Epithelial cell of prostate (primary cell): ENCODE measurements at places on chromosomes 1 and 21.

DNA sequence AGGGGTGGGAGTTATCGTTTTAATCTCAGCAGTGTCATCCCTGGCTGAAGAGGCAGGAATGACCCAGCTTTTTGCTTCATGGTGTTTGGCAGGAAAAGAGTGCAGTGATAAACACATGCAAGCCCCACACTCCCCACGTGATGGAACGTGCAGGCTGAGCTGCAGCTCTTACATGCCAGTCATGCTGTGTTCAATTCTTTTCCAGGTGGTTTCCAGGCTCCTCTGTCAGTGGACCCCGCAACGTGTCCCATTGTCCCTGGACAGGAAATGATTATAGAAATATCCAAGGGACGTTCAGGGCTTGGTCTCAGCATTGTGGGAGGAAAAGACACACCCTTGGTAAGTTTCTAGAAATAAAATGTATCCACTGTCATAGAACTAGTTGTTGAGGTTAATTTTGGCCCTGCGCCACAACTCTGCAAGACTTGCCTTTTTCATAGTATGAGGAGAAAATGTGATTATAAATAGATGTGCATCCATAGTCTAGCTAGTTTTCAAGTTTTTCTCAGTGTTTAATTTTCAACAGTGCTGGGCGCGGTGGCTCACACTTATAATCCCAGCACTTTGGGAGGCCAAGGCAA lies 110.2 kb upstream of the L1TD1 start:
- DNase-seq = no peak

DNA sequence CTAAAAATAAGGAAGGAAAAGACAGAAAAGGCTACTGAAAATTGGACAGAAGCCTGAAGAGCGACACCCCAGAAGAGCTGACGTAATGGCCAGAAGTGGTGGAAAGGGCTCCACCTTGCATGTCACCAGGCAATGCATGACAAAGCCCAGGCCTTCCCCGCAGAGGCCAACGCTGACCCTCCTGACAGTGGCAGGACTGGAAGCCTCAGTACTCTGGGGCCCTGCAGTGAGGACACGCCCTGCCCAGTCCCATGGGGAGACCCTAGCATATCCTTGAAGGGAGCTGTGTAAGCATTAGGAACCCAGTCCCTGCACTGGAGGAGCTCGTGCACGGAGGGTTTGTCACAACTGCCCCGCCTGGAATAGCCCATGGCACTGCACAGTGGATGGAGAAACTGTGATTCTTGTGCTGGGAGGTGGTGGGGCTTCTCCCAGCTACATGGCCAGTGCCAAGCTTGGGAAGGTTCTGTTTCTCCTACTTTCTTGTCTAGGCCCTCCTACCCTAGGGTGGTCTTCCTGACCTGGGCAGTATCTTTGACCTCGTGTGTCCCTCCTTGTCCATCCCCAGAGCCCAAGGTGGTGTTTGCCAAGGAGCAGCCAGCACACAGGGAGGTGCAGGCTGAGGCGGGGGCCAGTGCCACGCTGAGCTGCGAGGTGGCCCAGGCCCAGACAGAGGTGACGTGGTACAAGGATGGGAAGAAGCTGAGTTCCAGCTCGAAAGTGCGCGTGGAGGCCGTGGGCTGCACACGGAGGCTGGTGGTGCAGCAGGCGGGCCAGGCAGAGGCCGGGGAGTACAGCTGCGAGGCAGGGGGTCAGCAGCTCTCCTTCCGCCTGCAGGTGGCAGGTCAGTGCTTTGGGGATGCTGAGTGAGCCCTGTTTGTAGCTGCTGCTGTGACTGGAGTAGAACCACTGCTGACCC lies 60.4 kb downstream of the OBSCN start:
- no peak for DNase-seq

GRCh38 chr21:31198575-31198974 lies 145.5 kb downstream of the TIAM1 start:
- no peak for DNase-seq

DNA sequence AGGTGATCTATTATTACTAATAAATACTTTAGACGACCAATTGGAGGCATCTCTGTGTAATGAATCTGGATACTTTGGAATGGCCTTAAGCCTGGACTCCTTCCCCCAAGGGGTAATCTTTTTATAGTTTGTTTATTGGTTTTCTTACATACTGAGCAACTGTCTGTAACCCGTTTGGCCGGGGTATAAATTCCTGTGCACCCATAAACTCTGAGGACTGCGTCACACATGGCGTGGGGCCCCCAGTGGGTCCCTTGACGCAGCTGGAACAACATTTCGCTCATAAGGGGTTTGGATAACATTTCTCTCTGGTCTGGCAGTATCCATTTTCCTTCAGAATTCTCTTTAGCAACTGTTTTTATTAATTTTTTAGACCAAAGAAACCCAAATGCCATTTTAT lies 26.5 kb downstream of the SCCPDH start:
- DNase-seq = no peak

GRCh38 chr1:175878775-175879174 lies 135.4 kb upstream of the TNR start:
- DNase-seq = no peak

GRCh38 chr1:9929431-9930385 lies 13.5 kb downstream of the LZIC start:
- DNase-seq = no peak

- no peak for DNase-seq
Measured at GRCh38 chr1:39905172-39905571, 3.5 kb upstream of the MYCL start.

- no peak for DNase-seq
Measured at GRCh38 chr1:15858069-15858670, 10.7 kb downstream of the SPEN start.

- no peak for DNase-seq
Measured at GRCh38 chr1:53526451-53527101, 67.4 kb downstream of the DMRTB1 start.

GRCh38 chr1:46798810-46799209 lies at the start of gene CYP4B1:
CYP4B1 (plus strand) TSS chr1:46799046; CDS start chr1:46799082, 36 bp downstream.
- no peak for DNase-seq

GRCh38 chr1:163275222-163275621 lies 46.5 kb upstream of the NUF2 start:
- no peak for DNase-seq
